ENCODE measurements at places on chromosomes 3 and 15.
A peak's percentile ranks its signal among the peaks of the same experiment; 100 is the strongest.

GRCh38 chr3:195410546-195410945 lies 32.3 kb downstream of the ACAP2 start:
- DNase-seq: no peak

DNA sequence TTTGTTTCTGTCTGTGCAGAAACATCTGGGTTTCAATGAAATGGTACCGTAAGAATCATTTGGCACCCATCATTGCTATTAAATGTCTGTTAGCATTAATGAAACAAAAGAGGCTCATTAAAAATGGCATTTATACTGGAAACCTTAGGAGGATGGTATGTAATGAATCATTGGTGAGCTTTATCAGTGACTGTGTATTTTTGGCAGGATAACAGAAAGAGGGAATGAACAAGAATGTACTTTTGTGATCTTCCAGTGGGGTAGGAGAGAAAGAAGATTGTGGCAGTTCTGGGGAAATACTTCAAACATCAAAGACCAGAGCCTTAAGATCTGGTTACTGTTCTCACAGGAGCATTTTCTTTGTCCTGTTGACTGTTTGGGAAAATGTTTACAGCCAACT lies 4.7 kb upstream of the DCBLD2 start:
- no peak for DNase-seq

GRCh38 chr3:71370467-71370866 lies 213.1 kb downstream of the FOXP1 start:
- no peak for DNase-seq

DNA sequence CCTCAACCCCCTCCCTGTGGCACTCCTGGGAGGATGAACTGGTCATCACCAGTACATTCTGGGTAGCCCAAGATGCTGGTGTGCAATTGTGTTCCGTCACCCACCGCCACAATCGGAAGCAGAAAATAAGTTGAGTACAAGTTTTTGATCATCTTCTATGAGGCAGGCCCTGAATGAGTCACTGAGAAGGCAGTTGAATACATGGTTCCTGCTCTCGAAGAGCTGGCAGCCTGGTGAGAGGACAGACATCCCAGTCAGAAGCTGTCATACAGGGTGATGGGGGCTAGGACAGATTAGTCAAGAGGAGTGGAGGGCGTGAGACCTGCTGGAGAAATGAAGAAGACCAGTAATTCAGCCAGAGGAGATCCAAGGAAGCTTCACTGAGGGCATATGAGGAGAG lies 6.2 kb downstream of the CEMIP start:
- no peak for DNase-seq

GRCh38 chr3:65713016-65713415 lies 325.7 kb downstream of the MAGI1 start:
- DNase-seq: no peak

GRCh38 chr3:87145553-87145952 lies 81.6 kb upstream of the CHMP2B start:
- no peak for DNase-seq

DNA sequence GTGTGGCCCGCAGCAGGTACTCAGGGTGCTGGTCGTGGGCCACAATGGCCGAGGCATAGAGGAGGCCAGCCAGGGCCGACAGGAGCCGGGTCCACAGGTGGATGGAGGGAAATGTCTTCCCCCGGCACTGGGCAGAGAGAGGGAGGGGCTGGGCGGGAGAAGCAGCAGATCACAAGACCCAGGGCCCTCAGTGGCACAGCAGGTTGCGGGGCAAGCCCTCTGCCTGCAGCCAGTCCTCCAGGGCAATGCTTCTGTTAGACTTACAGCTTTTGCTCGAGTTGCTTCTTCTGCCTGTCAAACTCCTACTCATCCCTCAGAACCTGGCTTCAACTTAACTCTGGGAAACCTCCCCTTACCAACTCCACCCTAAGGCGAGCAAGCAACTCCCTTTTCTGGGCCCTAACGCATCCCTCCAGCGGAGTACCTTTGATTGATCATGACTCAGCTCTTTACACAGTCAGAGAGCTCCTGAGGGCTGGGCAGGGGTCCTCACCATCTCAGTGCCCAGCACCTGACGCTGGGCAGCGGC lies 16.0 kb downstream of the TMEM44 start:
- DNase-seq: no peak

DNA sequence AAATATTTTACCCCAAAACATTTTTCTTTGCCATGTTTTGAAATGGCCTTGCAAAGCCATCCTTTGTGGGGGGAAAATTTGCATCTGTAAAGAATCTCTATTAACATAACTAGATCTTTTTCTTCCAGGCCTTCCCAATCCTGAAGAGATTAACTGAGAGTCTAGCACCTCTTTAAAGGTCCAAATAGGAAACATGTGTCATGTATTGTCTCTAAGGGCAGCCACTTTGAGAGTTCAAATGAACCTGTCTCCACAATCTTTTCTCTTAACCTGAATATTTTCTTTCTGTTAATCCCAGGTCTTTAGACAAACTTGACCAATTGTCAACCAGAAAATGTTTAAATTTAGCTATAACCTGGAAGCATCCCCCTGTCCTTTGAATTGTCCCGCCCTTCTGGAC lies 236.6 kb upstream of the PROK2 start:
- no peak for DNase-seq

DNA sequence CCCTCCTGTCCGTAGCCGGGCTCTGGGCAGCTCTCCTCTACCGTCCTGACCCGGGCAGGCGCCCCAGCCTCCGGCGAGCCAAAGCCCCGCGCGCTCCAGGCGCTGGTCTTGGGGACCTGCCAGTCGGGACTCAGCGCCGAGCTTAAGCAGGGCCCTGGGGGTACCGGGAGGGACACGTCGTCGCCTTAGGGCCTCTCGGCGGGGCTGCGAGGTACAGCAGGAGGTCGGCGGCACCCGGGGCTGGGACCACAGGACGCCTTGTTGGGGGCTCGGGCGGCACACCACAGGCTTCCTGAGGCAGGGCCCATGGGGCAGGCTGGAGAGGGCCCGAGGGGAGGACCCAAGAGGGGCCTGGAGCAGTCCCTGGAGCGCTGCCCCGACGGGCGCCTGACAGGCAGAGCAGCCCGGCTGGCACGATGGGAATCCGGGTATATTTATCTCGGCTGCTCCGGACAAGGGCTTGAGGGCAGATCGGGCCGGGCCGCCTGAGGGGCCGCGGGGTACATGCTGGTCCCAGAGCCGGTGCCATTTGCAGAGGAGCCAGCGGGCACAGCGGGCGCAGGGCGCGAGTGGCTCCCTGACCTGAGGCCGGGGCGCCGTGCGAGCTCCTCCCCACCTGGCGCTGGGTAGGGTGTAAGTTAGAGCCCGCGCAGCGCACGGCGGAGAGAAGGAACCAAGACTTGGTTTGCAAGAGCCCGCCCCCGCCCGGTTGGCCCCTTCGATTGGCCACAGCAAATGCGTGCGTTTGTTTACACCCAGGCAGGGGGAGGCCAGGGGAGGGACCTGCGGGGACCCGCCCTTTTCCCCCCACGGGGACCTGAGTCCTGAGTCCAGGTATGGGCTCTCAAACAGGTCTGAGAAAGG lies 574 bp downstream of the SLC38A3 start:
- DNase-seq: no peak

GRCh38 chr3:17412950-17413530 lies 329.4 kb downstream of the TBC1D5 start:
- peak; percentile 12 for DNase-seq

GRCh38 chr15:70337277-70338186 lies 239.8 kb upstream of the TLE3 start:
- no peak for DNase-seq

GRCh38 chr15:60829416-60829815 lies 350.5 kb upstream of the ICE2 start:
- no peak for DNase-seq

DNA sequence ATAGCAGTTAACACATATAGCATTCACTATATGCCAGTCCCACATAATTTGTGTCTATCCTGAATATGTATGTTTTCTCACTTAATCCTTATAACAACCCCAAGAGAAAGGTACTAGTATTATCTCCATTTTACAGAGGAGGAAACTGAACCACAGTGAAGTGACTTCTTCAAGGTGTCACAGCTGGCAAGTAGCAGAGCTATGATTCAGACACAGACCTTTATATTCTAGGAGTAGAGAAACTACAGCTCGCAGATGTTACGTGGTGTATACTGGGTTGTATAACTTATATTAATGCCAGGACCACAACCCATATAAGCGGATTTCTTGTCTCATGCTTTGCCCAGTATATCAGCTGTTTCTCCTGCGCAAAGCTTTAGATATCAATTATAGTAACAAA lies 29.5 kb upstream of the ICE2 start:
- no peak for DNase-seq

DNA sequence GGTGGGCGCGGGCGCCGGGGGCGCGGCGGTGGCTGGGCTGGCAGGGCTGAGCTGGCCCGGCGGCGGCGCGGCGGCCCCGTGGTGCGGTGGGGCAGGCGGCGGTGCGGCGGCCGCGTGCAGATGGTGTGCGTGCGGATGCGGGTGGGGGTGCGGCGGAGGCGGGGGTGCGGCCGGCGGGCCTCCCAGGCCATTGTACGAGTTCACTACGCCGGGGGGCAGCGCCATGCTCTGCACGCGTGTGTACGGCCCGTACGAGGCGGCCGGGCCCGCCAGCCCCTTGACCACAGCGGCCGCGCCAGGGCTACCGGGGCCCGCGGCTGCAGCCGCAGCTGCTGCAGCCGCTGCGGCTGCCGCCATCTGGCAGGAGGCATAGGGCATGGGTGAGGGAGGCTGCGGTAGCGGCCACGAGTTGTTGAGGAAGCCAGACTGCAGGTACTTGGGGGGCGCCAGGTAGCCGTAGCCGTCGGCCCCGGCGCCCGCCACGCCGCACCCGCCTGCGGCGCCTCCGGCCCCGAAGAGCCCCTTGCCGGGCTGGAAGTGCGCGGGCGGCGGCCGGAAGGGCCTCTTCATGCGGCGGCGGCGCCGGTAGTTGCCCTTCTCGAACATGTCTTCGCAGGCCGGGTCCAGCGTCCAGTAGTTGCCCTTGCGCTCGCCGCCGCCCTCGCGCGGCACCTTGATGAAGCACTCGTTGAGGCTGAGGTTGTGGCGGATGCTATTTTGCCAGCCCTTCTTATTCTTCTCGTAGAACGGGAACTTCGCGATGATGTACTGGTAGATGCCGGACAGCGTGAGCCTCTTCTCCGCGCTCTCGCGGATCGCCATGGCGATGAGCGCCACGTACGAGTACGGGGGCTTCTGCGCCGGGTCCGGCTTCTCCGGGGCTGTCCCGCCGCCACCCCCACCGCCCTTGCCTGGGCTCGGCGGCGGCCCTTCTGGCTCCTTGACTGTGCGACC lies 951 bp downstream of the FOXL2 start:
- DNase-seq: no peak

DNA sequence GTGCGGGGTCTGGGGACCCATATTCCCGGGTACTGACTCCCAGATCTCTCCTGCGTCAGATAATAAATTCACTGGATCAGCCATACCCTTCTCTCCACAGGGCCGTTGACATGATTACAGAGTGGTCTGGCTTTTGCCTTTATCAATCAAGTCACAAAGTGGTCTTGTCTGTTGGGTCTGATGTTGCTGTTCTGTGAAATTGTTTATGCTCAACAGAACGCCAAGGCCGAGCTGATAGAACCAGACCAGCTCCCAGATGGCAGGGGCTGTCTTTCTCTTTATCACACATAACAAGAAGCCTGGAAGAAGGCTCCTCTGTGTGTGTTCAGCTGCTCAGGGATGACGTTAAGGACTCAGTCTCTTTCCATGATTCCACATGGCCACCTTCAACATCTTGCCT lies 751 bp upstream of the DCLK3 start:
- DNase-seq: no peak

GRCh38 chr3:27699067-27699466 lies 23.1 kb downstream of the EOMES start:
- no peak for DNase-seq

GRCh38 chr15:37882640-37883039 lies 51.8 kb upstream of the TMCO5A start:
- DNase-seq: no peak

GRCh38 chr3:59857589-59858346 lies 807.9 kb upstream of the CFAP20DC start:
- peak; percentile 49 for DNase-seq

DNA sequence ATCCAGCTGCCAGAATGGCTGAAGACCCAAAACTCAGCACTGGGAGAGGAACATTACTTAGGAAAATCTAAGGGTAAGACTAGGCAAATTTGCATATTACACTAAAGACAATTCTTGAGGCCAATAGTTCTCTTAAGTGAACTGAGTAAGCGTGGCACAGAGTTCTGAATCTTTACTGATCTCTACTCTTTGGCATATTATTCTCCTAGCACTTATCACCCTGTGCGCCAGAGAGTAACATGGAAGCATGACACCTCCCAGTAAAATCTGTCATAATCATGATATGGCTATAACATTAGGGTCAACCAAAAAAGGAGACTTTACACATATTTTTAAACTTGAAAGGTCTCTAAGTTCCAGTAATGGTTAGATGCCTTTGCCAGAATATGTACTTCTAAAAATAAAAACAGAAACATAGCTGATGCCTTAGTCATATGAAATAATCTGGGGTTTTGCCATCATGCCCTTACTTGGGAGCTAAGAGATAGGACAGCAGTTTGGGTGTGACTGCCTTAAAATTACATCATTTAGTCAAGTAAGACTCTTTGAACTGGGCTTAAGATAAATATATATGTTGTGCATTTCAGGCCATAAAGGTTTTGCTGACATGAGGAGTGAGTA lies 290.5 kb downstream of the PLCL2 start:
- DNase-seq: no peak

DNA sequence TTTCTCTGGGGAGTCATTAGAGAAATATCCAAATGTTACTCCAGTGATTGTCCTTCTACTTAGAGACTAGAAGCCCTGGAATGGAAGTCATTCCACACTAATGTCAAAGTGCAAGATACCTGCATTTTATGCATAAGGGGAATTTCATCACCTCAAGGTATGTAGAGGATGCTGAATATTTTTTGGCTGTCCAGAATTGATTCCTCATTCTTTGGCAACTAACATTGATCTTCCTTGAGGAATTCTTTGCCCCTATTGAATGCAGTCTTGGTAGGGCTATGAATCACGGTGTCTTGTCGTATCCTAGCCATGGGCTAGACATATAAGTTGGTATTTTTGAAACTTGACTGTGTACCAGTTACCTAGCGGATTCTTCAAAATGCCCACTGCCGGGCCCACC lies 271.1 kb downstream of the CNTN3 start:
- DNase-seq: no peak

DNA sequence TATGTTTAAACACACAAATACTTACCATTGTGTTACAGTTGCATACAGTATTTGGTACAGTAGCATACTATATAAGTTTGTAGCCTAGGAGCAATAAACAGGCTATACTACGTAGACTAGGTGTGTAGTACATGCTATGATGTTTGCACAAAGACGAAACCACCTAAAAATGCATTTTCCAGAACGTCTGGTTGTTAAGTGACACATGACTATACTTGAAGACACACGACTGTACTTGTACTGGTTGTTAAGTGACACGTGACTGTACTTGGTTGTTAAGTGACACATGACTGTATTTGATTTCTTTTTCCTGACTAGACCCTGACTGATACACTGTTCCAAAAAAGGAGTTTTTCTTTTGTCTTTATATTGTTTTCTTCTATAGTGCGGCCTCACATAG lies 34.1 kb downstream of the RAB8B start:
- DNase-seq: no peak

GRCh38 chr3:160401291-160402095 lies 2.0 kb downstream of the SMC4 start:
- DNase-seq: no peak

All from GM18507 (cell line).